Sigmoid colon (tissue), 7 donors: ENCODE measurements at places on chromosomes 11 and 22. TPM values are rescaled to one million over a fixed set of nuclear protein-coding genes. Genes with fewer than 3 reads are reported as not detected.
A peak's percentile ranks its signal among the peaks of the same experiment; 100 is the strongest.

GRCh38 chr11:123268156-123268555 lies 73.1 kb upstream of the CLMP start:
- no peak overlapping the region for H3K27ac ChIP-seq
- H3K4me1 ChIP-seq: no peaks in the 10 kb centered on the region
- DNase-seq: no peak
- H3K4me3 ChIP-seq: no peak overlapping the region

- no peaks in the 10 kb centered on the region for H3K27me3 ChIP-seq
- H3K36me3 ChIP-seq: peaks cover 7% of the 10 kb centered on the region
- H3K4me1 ChIP-seq: peaks cover 13% of the 10 kb centered on the region
- DNase-seq: peak; percentile 34
- no peak overlapping the region for H3K27ac ChIP-seq
These were observed 27.5 kb downstream of the TBC1D22A start for GRCh38 chr22:46789992-46790391.

- no peaks in the 10 kb centered on the region for H3K36me3 ChIP-seq
- no peaks in the 10 kb centered on the region for H3K4me1 ChIP-seq
- no peaks in the 10 kb centered on the region for H3K27me3 ChIP-seq
- no peak overlapping the region for H3K4me3 ChIP-seq
These were observed 171.7 kb downstream of the DBX1 start for GRCh38 chr11:19988598-19988997.

Gene C22orf23
- total RNA-seq: 0.36 TPM

GRCh38 chr11:128417607-128418324 lies 169.6 kb downstream of the ETS1 start:
- H3K27ac ChIP-seq: peak overlapping the region; percentile 38
- H3K27me3 ChIP-seq: no peaks in the 10 kb centered on the region
- no peaks in the 10 kb centered on the region for H3K4me1 ChIP-seq
- H3K36me3 ChIP-seq: no peaks in the 10 kb centered on the region

DNA sequence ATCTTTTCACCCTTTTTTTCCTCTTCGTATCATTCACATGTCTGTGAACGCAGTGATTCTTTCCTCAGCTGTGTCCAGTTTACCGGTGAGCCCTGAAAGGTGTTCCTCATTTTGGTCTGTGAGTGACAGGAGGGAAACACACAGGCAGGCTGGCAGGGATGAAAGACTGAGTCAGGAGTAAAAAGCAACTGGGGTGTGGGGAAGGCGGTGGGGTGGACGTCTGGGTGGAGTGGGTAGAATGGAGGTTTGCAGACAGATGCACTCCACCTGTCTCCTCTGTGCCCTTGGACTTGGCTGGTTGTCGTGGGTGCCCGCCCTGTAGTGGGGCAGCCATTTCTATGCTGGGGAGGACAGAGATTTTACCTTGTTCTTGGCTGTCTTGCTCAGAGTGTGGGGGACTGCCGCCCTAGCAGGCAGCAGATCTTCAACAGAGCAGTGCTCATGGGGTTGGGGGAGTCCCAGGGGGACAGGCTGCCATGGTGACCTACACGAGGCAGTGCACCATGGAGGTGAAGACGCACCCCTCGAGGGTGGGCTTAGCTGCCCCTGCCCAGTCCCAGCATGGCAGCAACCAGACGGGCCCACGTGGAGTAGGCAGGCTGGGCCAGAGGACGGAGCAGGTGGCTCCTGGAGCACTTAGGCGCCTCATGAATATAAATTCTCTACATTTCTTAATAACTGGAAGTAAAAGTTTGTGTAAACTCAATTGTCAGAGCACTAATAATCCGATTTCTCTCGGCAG lies 603.7 kb downstream of the TBC1D22A start:
- H3K4me3 ChIP-seq: no peak overlapping the region
- peaks cover 6% of the 10 kb centered on the region for H3K27me3 ChIP-seq
- no peaks in the 10 kb centered on the region for H3K4me1 ChIP-seq
- no peak for DNase-seq
- no peak overlapping the region for H3K27ac ChIP-seq
- no peaks in the 10 kb centered on the region for H3K36me3 ChIP-seq

DNA sequence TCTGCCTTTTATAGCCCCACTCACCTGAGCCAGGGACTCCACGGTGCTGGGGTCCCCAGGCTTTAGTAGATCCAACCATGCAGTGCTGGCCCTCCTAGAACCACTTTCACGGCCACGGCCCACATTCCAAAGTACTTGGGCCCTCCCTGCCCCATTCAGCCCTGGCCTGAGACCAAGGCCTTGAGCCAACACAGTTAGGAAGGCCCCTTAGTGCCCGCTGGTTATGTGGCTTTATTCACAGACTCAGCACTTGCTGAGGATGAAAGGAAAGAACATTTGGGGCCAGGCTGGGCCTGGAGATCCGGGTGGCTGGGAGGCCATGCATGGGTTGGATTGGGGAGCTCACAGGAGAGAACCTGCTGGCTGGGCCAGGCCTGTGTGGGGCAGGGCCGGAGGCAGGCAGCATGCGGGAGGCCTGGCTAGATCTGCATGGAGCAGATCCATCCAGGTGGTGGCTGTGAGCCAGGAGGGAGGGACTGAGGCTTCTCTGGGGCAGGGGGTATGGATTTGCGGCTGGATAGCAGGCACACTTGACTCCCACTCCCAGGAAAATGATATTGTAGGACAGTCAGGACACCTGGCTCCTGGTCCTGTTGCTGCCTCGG lies 12.6 kb downstream of the CHRM1 start:
- no peaks in the 10 kb centered on the region for H3K4me1 ChIP-seq
- no peak overlapping the region for H3K27ac ChIP-seq
- H3K4me3 ChIP-seq: no peak overlapping the region
- DNase-seq: no peak
- no peaks in the 10 kb centered on the region for H3K36me3 ChIP-seq

- H3K36me3 ChIP-seq: no peaks in the 10 kb centered on the region
- no peaks in the 10 kb centered on the region for H3K27me3 ChIP-seq
- no peaks in the 10 kb centered on the region for H3K4me1 ChIP-seq
- no peak overlapping the region for H3K27ac ChIP-seq
These were observed 419.5 kb upstream of the TENM4 start for GRCh38 chr11:79860336-79860735.

Gene MS4A2
- 2.5 TPM for total RNA-seq

DNA sequence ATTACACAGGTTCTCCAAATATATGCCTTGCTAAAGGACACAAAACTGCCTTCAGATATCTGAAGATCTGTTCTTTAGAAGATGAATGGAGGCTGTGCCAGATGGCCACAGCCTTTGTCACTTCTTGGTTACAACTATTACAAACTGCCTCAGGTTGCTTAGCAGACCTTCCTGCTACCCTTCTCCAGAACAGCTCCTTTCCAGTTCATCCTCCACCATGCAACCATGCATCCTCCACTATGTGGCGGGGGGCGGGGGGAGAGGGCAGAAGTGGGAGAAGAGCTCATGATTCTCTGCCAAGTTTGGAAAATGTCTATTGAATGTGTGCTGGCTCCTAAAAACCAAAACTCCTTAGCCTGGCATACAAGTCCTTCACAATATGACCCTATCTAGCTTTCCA lies 267.5 kb downstream of the TTC28 start:
- no peak overlapping the region for H3K27ac ChIP-seq
- H3K36me3 ChIP-seq: no peaks in the 10 kb centered on the region
- no peaks in the 10 kb centered on the region for H3K4me1 ChIP-seq
- no peak for DNase-seq
- no peak overlapping the region for H3K4me3 ChIP-seq
- no peaks in the 10 kb centered on the region for H3K27me3 ChIP-seq

Gene SCGB1C1
- not detected for total RNA-seq

DNA sequence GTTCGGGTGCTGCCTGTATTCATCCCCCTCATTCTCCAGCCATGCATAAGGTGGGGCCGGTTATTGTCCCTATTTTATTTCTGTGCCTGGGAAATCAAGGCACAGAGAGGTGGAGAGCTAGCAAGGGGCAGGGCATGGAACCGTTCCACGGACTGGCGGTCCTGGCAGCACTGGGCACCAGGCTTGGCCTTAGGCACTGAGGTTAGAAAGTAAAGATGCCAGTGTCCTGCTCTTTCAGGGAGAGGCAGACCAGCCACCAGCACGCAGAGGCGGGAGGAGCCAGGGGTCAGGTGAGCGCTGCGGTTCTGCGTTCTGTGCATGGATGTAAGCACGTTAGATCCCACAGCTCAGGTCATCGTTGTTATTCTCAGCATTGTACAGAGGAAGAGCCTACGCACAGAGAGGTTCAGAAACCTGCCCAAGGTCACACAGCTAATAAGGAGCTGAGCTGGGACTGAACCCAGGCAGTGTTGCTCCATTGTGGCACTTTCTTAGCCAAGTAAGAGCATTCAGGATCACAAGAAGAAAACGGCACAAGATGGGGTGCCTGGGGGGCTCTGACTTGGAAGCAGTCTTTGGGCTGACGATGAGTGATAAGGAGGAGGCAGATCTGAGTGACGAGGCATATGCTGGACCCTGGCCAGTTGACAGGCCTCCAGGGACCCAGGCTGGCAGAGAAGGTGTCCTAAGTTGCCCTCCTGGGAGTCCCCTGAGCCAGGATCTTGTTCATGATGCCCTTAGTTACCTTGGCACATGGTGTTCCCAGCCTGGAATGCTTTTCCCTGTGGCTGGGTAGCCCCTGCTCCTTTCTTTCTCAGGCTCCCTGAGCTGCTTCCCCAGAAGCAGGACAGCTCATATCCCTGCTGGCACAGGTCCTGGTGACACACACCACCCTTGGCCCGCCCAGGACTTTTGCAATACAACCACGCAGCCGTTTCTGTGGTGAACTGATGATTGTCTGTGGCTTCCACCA lies 41.1 kb downstream of the OSBPL5 start:
- no peak overlapping the region for H3K4me3 ChIP-seq
- H3K36me3 ChIP-seq: peaks cover 71% of the 10 kb centered on the region
- H3K4me1 ChIP-seq: no peaks in the 10 kb centered on the region
- DNase-seq: peak; percentile 97
- H3K27me3 ChIP-seq: no peaks in the 10 kb centered on the region
- peak overlapping the region; percentile 80 for H3K27ac ChIP-seq

Gene OR52N4
- total RNA-seq: 1.8 TPM

DNA sequence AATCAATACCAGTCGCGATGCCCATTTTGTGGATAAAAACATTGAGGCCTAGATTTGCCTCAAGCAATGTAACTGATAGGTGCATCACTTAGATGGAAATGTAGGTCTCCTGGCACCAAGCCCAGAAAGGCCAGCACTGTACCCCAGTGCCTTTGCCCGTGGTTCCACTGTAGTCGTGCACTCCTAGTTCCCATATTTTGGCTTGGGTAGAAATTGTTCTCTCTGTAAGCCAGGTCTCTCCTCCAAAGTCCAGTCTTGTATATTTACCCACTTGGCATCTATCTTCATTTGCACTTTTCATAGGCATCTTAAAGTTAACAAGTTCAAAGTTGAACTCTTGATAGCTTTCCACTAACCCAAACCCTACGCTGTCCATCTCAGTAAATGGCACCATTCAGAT lies 41.6 kb upstream of the DMC1 start:
- H3K4me1 ChIP-seq: peaks cover 4% of the 10 kb centered on the region
- H3K27me3 ChIP-seq: no peaks in the 10 kb centered on the region
- no peak overlapping the region for H3K27ac ChIP-seq
- H3K4me3 ChIP-seq: no peak overlapping the region
- no peaks in the 10 kb centered on the region for H3K36me3 ChIP-seq

GRCh38 chr11:86047275-86047991 lies 21.5 kb downstream of the PICALM start:
- no peak for DNase-seq
- H3K36me3 ChIP-seq: no peaks in the 10 kb centered on the region
- H3K4me1 ChIP-seq: peaks cover 87% of the 10 kb centered on the region
- no peaks in the 10 kb centered on the region for H3K27me3 ChIP-seq
- H3K27ac ChIP-seq: peak overlapping the region; percentile 31

- no peaks in the 10 kb centered on the region for H3K4me1 ChIP-seq
- no peaks in the 10 kb centered on the region for H3K27me3 ChIP-seq
- H3K4me3 ChIP-seq: no peak overlapping the region
- DNase-seq: no peak
- peaks cover 74% of the 10 kb centered on the region for H3K36me3 ChIP-seq
- no peak overlapping the region for H3K27ac ChIP-seq
These were observed 8.5 kb downstream of the EIF3D start for GRCh38 chr22:36520423-36520822.

GRCh38 chr11:57161351-57161750 lies 20.4 kb upstream of the LRRC55 start:
- no peaks in the 10 kb centered on the region for H3K27me3 ChIP-seq
- no peaks in the 10 kb centered on the region for H3K4me1 ChIP-seq
- H3K27ac ChIP-seq: no peak overlapping the region
- DNase-seq: no peak
- no peak overlapping the region for H3K4me3 ChIP-seq
- no peaks in the 10 kb centered on the region for H3K36me3 ChIP-seq
